Activated CD4-positive, alpha-beta T cell treated with anti-CD3 and anti-CD28 coated beads for 24 hours (primary cell): ENCODE measurements at places on chromosomes 11 and 22.

GRCh38 chr11:106172386-106172991, 95.0 kb downstream of the AASDHPPT start:
- DNase-seq: no peak

GRCh38 chr11:117597071-117597470, 199.9 kb downstream of the DSCAML1 start:
- peak; percentile 5 for DNase-seq

DNA sequence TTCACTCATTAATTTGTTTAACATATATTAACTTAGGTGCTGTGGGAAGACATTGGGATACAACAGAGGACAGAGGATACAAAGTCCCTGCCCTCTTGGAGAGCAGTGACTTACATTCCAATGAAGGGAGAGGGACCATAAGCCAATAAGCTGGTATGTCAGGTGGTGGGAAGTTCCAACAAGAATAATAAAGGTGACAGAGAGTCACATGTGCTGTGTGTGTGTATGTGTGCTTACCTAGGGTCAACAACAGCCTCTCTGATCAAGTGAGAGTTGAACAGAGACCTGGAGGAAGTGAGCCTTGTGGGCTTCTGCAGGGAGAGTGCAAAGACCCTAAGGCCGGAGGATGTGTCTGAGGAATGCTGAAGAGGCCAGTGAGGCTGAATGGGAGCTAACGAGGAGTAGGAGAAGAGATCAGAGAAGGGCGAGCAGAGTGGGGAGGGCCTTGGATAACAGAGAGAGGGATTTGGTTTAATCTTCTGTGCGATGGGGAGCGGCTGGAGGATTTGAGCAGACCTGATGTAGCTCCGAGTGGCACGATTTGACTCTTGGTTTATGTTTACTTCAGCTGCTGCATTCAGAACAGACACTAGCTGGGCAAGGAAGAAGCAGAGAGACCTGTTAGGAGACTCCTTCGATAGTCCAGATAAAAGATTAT, 35.3 kb downstream of the MAP6 start:
- DNase-seq: no peak

DNA sequence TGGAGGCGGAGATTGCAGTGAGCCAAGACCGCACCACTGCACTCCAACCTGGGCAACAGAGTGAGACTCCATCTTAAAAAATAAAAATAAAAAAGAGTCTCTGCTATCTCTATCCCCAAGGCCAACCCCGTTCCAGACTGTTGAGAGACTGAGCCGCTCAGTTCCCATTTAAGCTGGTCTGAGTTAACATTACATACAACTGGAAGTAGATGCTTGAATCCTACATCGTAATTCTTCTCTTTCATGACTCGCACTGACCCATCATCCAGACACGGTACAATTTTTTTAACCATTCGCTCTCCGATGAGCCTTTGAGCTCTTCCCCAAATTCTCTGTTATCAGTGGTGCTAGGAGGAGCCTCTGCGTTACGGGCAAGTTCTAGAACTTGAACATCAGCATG, 4.9 kb upstream of the CYTH4 start:
- DNase-seq: no peak

DNA sequence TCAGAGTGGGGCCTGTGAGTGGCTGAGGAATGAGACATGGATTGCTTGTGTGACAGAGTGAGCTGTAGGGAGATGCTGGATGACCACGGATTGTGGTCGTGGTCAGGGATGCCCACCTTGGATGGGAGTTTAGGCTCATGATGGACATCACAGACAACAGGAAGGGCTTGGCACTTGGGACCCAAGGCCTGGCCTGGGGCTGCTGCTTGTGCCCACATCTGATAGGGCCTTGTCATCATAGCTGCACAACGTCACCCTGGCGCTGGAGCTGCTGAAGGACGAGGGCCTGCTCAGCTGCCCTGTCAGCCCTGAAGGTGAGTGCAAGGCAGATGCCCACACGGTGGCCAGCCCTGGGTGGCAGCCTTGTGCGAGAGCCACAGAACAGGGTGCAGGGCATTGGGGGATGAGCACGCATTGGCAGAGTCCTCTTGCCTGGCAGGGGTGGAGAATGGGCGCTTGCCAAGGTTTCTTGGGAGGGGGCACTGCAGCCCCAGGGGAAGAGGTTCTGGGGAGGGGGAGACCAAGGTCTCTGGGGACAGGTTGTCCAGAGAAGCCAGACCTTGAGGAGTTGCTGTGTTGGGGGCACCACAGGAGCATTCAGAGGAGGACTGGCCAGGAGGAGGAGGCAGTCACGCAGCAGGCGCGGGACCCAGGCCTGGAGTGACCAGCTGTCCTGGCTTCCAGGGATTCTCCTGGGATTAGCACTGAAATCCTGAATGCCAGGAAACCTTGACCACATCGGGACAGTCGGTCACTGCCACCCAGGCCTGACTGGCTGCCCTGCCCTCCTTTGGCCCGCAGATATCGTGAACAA, 25.0 kb downstream of the PARVG start:
- no peak for DNase-seq

DNA sequence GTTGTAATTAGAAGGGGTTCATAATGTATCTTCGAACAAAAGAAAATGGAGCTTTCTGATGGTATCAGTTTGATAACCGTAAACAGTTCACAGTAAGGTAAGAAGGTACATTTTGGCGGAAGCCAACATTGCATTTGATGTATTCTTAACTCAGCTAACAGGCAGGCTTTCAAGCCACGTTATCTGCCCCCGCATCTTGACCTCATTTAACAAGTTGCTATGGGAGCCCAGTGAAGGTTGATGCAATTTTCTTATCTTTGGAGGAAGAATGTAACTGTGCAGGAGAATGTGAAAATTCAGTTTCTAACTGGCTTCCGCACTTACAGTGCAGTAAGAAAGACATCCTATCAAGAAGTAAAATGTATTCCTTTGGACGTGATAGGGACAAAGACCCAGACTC, 110.6 kb downstream of the ETS1 start:
- no peak for DNase-seq

GRCh38 chr22:49638001-49638400, 189.7 kb downstream of the BRD1 start:
- no peak for DNase-seq

DNA sequence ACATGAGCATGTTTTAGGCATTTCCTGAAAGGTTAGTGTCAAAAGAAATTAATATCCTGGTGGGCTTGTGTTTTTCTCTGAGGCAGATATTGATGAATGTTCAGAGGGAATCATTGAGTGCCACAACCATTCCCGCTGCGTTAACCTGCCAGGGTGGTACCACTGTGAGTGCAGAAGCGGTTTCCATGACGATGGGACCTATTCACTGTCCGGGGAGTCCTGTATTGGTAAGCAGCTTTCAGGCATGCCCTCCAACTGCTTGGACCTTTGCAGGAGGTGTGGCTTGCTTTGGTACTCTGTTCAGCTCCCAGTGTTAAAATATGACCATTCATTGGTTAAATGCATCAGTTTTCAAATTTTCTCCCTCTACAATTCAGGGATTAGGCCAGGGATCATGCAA, 658.6 kb upstream of the ANO5 start:
- no peak for DNase-seq

GRCh38 chr11:129315781-129316579, 59.7 kb upstream of the BARX2 start:
- DNase-seq: no peak

DNA sequence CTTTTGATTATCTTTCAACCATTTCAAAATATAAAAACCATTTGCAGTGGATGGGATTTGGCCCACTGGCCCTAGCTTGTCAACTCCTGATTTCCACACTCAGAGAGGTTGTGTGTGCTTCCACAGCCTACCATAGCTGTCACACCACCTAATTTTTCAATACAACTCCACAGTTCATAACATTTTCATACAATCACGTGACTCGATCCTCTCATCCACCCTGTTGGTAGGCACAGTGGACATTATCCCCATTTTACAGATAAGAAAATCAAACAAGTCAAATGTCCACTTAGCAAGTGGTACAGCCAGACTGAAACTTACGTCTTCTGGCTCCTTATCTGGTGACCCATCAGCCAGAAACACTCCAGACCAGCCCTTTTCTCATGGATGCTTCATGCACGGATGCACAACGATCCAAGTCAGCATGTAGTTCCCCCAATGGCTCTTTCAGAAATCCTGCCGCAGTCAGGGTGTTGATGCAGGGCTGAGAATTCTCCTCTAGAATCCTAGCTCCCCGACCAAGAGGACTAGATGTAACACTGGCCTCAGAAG, 88.0 kb downstream of the ABTB2 start:
- DNase-seq: no peak

DNA sequence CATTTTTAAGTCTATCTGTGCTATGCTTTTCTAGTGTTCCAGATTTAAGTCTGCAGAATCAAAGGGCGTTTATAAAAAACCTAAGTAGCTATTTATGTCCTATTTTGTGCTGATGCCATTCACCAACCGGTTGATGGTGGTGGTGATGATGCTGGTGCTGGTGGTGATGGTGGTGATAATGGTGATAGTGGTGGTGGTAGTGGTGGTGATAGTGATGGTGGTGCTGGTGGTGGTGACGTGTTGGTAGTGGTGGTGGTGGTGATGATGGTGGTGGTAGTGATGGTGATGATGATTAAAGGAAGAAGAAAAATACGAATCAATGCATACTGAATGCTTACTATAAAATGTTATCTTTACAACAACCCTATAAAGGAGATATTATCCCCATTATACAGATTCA, 178.2 kb downstream of the OPCML start:
- no peak for DNase-seq

DNA sequence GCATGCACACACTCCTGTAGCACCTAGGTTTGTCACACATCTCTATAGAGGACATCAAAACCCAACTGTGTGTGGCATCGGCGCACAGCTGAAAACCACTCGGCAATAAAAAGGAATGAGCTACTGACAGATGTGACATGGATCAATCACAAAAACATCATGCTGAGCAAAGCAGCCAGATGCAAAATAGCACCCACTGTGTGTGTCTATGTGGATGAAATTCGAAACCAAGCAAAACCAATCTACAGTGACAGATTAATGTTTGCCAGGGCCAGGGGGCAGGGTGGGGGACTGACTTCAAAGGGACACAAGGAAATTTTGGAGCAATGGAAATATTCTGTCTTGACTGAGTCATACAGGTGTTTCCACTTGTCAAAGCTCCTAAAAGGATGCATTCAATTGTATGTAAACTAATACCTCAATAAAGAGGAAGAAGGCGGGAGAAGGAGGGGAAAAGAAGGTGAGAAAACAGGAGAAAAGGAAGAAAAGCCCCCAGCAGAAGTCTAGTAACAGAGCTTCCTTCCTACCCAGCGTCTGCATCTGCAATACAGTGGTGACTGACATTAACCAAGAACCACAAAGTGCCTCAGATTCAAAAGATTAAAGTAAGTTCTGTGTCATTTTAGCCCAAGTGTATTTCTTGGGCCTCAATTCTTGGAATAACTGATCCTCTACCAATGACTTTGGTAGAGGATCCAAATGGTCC, 49.8 kb downstream of the PACSIN2 start:
- peak; percentile 23 for DNase-seq

DNA sequence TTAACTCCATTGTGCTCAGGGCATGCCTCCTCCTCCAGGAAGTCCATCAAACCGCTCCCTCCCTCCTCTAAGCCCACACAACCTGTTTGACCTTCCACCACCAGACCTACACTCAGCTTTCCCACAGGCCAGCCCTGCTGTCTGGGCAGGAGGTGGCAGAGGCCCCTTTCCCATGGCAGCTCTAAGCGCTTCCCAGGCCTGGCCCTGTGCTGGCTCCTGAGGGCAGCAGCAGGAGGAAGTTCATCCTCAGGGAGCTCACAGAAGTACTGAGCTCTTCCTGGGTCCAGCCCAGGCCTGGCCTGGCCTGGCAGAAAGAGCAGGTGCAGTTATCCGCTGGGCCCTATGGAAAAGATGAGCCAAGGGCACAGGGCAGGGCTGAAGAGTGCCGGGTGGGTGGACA, 31.4 kb downstream of the ARAP1 start:
- no peak for DNase-seq

DNA sequence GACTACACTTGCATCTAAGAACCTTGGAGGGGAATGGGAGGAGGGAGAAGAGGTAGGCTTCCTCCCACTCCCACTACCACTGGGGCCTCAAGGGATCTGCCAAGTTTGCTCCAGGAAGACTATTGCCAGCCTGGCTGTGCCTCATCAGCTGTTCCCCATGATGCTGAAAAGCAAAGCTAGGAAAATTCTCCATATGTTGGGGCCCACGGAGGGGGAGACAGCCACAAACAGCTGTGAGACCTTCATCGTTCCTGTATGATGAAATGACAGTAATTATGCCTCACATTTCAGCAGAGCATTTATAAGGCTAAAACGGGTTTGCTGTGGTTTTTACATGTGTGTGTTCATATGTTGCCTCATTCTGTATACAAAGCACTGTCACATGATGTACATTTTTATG, 6.7 kb downstream of the DSCAML1 start:
- DNase-seq: no peak
